ENCODE measurements at places on chromosomes 2 and 18.

DNA sequence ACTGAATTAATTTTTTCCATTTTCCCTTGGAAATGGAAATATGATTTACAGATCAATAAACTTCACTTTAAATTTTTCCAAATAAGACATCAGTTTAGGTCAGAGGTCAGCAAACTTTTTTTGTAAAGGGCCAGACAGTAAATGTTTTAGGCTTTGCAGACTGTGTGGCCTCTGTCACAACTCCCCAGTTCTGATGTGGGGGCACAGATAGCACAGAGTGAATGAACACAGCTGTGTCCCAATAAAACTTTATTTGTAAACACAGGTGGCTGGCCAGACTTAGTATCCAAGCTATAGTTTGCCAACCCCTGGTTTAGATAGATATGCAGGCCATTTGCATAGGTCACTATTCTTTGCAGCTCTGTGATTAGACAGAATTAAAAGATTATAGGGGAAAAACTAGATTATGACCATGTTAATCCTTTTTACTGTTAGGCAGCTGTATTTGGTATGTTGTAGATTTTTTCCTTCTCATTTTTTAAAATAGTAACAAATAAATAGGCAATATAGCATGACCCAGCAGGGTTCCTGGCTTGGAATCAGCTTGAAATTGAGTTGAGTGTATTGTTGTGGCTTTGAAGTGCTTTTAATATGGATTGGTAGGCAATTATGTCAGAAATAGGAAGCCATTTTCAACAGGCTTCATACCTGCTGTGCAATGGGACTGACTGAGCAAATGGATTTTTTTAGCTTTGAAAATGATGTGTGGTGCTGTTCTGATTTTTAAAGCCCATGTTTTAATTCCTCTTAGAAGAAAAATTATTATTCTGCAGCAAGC is 59.7 kb downstream of the WDSUB1 start:
- DNase-seq, result peak; percentile 28

DNA sequence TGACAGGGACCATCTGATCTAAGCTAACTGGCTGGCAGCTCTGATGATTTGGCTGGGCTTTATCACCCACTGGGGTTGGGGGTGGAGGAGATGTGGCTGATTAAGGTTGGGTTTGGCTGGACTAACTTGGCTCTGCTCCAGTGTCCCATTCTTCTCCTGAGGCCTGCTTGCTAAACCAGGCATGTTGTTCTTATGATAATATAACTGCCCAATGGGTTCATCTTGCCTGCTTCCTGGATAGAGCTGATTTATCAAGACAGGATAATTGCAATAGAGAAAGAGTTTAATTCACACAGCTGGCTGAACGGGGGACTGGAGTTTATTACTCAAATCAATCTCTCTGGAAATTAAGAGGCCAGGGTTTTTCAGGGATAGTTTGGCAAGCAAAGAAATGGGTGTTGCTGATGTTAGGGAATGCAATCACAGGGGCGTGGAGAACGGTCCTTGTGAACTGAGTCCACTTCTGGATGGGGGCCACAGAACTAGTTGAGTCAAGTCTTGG is 150.4 kb downstream of the PTH2R start:
- DNase-seq, result no peak

DNA sequence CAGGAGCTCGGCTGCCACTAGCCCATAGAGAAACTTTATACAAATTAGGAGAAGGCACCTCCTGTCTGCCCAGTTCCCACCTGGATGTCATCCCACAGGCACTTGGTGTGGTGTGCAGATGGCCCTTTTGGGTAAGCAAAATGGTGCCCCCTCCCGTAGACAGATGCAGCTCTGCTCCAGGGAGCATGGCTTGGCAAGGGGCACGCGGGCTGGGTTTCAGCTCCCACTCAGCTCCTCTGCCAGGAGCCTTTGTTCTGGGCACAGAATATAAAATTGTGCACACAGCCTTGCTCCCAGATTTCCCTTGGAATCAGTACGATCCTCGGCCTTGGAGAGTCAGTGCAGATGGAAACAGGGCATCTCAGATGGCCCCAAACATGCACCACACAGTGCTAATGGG is 20.3 kb upstream of the KCNF1 start:
- DNase-seq, result no peak

DNA sequence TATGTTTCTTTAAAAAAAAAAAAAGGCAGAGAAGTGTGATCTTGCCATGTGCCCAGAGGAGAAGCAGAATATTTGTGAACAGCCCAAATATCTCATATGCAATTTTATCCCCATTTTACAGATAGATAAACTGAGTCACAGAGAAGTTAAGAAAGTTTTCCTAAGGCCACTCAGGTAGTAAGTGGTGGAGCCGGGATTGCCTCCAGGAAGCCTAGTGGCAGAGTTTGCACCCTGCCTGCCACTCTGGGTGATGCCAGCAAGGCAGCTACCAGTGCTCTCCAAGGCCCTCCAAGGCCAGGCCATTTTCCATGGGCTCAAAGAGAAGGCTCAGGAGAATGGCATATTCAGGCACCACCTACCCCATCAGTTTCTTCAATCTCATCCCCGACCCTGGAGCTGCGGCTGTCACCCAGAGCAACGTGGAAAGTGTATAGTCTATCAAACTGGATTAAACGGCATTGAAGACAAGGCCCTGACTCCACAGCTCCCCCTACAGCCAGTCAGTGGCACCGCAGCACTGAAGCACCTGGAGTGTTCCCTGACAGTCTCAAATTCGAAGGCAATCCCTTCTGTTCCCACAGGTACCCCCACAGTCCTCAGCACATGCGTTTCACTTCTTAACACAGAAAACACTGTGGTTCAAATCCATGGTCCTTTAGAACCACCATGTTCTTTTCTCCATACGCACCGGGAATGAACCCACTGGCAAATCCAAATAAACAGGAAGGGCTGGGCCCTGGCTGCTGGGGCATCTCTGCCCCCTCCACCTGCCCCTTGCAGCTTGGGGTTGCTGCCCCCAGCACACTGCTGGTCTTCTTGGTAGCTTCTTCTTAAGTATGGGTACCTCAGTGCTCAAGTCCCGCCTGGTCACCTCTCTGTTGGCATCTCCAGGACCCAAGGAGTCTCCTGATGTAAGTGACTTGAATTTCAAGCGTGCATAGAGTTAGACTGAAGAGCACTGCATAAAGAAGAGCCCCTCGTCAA is 175.3 kb downstream of the INHBB start:
- DNase-seq, result peak; percentile 59

- peak; percentile 49 for DNase-seq
These were observed 4.7 kb upstream of the PPP4R1 start for GRCh38 chr18:9619056-9619455.

- no peak for DNase-seq
These were observed 13.5 kb downstream of the SP100 start for GRCh38 chr2:230429513-230429912.

- peak; percentile 72 for DNase-seq
These were observed 81.4 kb upstream of the MSH2 start for GRCh38 chr2:47321411-47322031.

Data from choroid plexus epithelial cell (primary cell).